ENCODE measurements at places on chromosomes 2 and 18. TPM values are rescaled to one million over a fixed set of nuclear protein-coding genes. Genes with fewer than 3 reads are reported as not detected.

- no peak for DNase-seq
Observed at GRCh38 chr2:181317511-181317910, 139.7 kb upstream of the ITGA4 start.

DNA sequence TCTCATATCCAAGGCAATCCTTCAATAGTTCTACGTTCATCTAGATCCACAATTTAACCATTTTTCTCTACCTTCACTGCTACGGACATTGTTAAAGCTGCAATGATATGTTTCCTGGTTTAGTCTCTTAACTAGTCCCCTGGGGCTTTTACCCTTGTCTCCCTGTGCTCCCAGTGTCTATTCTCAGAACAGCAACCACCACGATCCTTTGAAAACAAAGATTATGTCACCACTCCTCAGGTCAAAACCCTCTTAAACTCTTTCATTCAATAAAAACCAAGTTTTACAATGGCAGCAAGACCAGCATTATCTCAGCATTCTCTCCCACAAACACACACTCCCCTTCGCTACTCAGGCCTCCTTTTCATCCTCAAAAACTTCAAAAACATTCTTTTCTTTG lies 298.2 kb upstream of the CHST9 start:
- no peak for DNase-seq

DNA sequence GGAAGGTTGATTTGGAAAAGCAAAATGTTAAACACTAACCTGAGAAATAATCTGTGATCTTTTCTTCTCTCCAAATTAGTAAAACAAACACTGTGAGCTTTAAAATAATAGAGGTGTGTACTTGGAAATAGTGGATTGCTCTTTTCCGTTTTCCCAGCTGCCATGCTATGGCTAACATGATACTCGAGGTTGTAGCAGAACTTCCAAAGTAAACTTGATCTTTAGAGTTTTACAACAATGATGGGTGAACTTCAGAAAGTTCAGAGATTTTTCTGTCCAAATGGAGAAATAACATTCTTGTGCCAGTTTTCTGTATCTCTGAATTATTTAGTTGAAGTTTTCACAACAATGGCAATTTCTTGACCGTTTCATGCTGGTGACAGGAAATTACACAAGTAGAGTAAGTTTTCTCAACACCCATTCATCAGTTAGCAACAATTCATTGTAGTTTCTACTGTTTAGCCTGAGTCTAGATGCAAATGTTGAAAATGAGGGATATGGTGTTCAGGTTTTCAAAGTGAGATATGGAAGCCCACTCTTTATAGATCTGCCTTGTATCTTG lies 135.3 kb upstream of the CTAGE1 start:
- no peak for DNase-seq

DNA sequence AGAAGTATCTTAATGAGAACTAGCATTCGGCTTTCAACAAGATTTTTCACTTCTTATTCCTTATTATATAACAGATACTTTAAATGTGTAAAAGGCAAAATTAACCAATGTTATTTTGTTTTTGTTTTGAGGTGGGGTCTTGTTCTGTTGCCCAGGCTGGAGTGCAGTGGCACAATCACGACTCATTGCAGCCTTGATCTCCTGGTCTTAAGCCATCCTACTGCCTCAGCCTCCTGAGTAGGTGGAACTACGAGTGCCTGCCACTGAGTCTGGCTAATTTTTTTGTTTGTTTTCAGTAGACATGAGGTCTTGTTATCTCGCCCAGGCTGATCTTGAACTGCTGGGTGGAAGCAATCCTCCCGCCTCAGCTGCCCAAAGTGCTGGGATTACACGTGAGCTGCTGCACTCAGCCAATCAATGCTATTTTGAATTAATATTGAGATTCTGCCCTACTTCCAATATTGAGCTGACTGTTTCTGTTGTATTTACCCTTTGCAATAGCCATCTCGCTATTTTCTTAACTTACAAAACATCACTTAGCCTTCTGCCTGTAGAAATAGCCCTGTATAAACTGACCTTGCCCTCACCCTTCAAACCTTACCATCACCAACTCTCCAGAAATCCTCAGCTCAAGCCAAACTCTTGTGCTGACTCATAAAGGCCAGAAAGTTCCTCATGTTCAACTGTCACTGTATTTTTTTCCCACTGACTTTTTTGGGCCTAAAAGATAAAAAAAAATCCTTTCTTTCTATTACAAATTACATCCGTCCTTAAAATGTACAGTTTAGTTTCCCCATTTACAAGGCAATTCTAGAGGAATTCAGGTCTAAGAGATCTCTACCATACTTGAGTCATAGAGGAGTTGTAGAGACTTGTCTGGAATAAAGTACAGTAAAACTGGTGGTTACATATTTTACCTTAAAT lies 94.3 kb downstream of the OLA1 start:
- DNase-seq: no peak

- DNase-seq: peak; percentile 38
Observed at GRCh38 chr2:10497797-10498251, 49.7 kb upstream of the ODC1 start.

DNA sequence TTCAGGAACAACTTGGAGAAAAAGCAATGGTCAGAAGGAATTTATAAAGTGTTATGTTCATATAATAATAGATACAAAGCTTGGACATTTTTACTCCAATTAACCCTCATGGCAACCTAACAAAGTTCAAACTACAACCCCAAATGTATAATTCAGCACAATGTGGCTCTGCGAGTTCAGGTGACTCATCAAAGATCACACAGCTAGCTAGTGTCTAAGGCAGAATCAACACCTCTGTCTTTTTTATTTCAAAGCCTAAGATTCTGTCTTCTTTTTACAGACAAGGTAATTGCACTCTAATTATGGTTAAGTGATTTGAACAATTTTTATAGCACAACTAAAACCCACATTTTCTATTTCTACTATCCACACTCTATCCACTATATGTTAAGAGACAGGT lies 90.5 kb downstream of the CHST9 start:
- DNase-seq: no peak

GRCh38 chr2:29215739-29216608 lies 100.8 kb downstream of the CLIP4 start:
- no peak for DNase-seq

- no peak for DNase-seq
Observed at GRCh38 chr2:45145073-45145899, 136.0 kb upstream of the SIX2 start.

GRCh38 chr2:97663626-97663961 lies 250 bp downstream of the ACTR1B start:
- no peak for DNase-seq

DNA sequence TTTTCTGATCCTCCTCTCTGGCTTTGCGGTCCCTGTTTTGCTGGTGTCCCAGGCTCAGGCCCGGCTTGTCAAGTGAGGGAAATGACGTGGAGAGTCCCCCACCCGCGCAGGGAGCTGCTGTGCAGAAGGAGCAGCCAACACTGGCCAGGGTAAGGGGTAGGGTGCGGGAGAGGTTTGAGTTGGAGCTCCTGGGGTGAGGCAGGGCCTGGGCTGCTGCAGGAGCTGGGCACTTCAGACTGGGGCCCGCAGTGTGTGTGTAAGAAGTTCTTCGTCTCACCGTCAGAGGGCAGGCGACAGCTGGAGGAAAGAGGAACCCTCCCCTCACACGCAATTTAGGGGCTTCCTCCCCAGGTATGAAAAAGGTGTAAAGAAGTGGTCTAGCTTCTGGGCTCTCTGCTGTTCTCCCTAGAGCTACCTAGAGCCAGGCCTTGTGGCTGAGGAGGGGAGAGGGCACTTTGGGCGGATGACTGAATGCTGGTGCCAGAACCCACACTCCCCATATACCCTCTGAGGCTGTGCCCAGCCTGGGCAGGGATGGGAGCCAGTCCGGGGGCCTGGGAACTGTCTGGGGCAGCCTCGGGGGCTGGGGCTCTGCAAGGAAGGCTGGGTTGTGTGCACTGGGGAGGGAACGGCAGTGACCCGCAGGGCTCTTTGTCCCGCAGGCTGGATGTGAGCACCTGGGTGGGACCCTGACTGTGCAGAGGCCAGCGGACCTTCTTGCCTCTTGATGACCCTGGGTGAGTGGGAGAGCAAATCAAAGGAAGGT lies 11.8 kb downstream of the CELF4 start:
- DNase-seq: no peak

DNA sequence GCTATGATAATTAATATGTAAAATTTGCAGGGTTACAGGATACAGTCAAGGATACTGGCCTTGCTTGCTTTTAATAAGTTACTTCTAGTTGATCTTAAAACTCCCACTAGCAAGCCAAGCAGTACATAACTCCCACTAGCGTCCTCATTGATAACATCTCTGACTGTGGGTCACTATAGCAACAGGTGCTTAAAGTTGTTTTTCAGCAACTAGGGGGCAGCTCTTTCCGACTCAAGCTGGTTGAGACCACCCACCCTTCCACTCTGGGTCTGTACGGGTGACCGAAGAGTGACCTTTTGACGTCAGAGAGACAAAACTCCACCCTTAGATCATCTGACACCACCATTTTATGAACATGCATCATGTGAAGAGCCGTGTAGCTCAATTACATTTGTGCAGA lies 208.6 kb downstream of the MYO1B start:
- DNase-seq: no peak

GRCh38 chr2:202208526-202208925 lies 29.9 kb downstream of the SUMO1 start:
- DNase-seq: no peak

- peak; percentile 62 for DNase-seq
Observed at GRCh38 chr2:240368781-240369331, 66.6 kb upstream of the GPC1 start.

GRCh38 chr2:187698374-187699110 lies 144.3 kb upstream of the TFPI start:
- no peak for DNase-seq

DNA sequence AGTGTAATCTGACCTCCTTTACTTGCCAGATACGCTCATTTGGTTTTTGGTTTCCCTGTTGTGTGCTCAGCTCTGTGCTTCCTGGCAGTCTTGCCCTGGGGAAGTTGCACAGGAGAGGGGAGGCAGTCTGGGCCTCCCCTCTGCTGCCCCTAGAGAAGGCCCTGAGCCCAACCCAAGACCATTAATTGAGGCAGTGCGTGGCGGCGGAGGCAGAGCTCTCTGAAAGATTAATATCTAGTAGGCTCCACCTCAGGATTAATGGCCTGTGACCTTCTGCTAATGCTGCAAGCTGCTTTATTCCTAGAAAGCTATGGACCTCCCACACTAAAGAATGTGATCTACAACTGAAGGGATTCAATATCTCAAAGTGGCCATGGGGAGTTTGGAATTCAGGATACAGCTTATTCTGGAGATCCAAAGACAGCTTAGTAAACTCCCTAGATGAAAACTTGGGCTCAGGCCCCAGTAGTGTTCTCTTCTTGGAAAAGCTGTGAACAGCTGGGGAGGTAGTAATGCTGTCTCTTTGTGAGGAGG lies 41.4 kb upstream of the MAPRE2 start:
- no peak for DNase-seq

GRCh38 chr18:58400331-58400870 lies 228.5 kb downstream of the ALPK2 start:
- DNase-seq: no peak

DNA sequence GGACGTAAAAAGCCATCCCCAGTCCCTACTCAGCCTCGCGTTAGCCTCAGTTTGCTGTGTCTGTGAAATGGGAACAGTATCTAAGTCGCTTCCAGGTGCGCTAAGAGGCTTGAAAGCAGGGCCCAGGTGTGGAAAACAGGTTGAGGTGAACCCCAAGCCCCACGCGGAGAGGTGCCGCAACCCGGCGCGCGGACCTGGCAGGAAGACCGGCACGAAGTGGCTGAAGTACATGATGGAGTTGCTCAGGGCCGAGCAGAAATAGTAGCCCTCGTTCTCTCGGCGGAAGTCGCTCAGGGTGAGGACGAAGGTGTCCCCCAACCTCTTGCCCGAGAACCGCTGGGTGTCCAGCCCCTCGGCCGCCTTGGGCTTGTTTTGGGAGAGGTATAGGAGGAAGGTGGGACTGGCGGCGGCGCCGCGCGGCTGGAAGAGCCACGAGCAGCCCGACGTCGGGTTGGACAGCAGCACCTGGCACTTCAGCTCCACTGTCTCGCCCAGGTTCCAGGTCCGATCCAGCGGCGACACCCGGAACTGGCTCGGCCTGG lies 508 bp downstream of the CD8A start:
- no peak for DNase-seq

GRCh38 chr18:9365406-9365805 lies 30.8 kb downstream of the TWSG1 start:
- no peak for DNase-seq

GRCh38 chr18:26021061-26021754 lies 69.2 kb downstream of the SS18 start:
- DNase-seq: no peak

DNA sequence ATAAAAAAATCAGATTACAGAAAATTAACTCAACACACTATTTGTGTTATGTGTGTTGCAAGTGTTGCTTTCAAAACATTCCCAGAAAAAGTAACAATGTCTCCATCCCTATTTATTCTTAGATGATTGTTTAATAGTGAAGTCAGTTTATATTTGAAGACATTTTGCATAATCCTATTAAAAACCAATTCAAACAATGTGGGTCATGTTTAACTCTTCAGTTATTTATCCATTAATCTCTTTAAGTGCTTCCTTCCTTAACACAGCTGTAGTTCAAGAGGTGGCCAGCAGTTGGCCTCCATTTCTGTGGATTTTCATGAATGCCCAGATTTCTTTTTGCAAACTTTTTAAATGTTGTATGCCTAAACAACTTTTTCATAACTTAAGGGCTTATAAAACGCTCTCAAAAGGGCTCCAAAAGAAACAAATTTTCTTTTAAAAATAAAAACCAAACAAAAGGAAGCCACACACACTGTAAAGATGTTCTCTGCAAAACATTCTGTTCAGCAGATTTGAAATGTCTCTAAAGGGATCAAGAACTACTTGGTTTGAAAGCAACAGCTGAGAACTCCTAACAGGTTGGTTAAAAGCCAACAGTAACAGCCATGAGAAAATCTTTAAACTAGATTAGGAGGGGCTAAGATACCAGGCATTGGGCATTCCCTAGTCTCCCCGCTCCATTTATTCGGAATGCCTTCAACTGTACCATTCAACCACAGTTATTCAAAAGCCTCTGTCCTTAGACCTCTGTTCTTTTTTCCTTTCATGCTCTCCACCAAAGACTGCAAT lies 71.5 kb downstream of the THADA start:
- no peak for DNase-seq

DNA sequence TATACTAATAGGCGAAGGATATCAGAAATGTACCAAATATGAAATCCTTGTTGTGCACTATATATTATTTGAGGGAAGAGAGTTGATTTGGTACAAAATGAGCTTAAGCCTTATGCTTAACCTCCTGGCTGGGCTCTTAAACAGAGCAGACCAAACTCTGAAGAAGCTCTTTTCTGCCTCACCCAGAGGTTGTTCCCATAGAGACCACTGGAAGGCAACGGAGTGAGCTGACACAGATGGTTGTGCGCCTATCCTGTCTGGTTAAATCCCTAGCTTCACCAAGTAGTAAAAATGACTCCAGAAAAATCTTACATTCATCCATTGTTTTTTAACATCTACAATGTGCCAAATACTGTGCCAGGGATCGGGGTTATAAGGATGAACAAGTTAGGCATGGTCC lies 55.9 kb upstream of the NOL4 start:
- no peak for DNase-seq

GRCh38 chr2:203551778-203552177 lies 16.7 kb upstream of the RAPH1 start:
- DNase-seq: no peak

- DNase-seq: no peak
Observed at GRCh38 chr2:226994775-226995174, 158.9 kb downstream of the RHBDD1 start.

Gene IL1RL1
- total RNA-seq: 8.7 TPM

Gene CFAP210
- 0.23 TPM for total RNA-seq

Gene RBKS
- 3.9 TPM for total RNA-seq

Gene HOXD9
- total RNA-seq: 0.66 TPM

Gene COQ10B
- total RNA-seq: 22.7 TPM

All from mucosa of gallbladder (tissue), 1 donor.